ENCODE measurements at places on chromosomes 12 and 14.

DNA sequence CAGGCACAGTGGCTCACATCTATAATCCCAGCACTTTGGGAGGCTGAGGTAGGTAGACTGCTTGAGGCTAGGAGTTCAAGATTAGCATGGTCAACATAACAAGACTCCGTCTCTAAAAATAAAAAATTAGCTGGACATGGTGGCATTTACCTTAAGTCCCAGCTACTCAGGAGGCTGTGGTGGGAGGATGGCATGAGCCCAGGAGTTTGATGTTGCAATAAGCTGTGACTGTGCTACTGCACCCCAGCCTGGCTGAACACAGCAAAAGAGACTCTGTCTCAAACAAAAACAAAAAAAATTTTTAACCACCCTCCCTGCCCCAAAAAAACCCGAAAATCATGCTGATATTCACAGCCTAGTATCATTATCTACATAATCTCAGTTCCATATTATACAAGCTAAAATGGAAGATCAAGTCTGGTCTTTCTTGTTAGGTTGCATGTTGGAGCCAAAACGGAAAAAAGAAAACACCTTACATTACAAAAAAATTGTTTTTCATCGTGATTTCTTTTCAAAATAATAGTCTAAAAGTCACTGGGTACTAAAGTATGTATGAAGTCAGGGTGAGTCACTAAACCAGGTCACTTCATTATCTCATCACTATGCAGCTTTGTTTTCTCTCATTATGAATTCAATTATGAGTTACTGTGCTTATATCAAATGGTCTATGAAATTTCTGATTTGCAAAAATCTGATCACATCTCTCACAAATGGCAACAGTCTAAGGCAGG, 13.8 kb downstream of the GXYLT1 start:
- no peak for DNase-seq

- DNase-seq = peak; percentile 56
Measured at GRCh38 chr14:70822530-70823185, 13.3 kb upstream of the MAP3K9 start.

DNA sequence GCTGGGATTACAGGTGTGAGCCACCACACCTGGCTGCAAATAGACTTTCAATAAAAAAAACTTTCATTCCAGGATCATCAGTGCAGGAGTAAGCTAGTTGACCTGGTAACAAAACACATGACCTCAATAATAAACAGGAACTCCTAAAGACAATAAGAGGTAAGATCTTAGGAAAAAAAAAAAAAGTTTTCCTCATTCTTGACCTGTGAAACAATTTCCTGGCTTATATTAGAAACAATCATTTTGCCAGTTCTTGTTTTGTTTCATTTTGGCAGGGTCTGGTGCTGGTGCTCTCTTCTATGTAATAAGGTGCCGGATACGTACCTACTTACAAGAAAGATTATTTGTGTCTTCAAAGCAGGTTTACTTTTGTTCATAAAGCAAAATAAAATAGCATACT, 90.6 kb upstream of the AMN1 start:
- DNase-seq = no peak

- DNase-seq = no peak
Measured at GRCh38 chr12:65208125-65208524, 38.7 kb downstream of the LEMD3 start.

DNA sequence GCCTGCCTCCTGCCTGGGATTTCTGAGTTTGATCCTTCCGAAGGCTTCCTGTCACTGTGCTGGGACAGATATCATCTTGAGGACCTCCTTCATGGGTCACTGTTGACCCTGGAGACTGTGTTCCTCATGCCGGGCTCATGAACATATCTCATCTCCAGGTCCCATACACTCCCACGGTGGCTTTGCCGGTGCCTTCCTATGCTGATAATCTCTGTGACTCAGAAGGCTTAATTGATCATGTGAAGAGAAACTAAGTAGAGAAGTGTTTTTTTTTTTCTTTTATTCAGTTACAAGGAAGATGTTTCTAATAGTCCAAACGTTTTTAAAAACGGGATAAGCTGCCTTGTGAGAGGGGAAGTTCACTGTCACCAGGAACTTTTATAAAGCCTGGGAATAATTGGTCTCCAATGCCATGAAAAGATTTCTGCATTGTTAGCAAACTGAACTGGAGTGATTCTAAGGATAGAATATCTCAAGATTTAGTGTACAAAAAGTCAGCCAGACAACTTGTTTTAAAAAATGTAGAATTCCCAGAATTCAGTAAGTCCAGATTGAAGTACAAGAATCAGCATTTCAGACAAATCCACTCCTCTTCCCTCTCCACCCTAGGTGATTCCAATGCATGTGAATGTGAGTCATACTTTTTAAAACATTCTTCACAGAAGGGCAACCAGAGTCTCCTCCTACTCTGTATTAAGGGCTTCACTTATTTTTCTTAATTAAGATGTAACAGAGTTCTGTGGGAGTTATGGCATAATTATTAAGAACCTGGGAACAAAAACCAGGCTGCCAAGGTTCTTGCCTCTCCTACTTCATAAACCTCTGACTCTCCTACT, 139.8 kb upstream of the LGR5 start:
- no peak for DNase-seq

- no peak for DNase-seq
Measured at GRCh38 chr12:42744539-42745182, 155.1 kb upstream of the PRICKLE1 start.

DNA sequence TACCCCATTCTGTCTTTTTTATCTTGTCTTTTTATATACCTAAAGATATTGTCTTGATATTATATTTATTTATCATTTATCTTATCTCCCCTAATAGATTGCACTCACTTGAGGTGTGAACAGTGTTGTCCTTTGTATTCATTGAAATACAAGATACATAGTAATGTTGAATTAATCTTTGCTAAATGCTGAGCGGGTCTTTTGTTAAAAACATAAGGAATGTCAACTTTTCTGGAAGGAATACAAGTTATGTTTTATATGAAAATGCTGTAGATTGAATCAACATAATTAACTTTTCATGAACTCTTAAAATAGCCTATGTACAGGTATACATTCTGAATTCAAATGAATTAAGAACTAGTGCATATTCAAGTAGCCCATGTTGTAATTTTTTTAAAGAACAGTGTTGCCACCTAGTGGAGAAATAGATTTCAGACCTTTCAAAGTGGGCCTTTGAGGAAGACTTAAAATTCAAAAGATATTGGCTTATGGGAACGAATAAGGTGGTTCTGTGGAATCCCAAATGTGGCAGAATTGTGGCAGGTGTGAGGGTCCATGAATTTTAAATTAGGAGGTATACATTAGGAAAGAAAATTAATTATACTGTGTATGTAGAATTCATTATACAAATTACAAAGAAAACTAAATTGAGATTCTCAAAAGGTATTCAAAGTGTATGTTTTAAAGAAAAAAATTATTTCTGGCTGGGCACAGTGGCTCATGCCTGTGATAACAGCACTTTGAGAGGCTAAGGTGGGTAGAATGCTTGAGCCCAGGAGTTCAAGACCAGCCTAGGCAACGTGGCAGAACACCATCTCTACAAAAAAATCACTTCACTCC, 19.1 kb downstream of the BBOF1 start:
- DNase-seq = no peak

DNA sequence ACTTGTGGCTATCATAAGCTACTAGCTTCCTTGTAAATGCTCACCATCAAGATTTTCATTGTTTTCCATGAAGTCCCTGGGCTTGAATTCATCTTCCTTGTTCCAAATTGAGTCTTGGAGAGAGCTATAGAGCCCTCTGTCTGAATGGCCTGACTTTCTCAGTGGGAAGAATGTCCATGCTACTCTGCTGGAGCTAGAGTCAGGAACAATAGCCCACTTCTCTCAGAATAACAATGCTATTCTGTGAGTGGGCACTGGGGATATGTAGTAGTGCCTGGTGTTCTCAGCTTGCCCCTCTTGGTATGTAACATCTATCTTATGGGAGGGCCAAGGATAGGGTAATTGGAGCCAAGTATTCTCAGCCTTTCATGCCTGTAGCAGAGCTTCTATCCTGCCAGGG, 127.6 kb upstream of the TRHDE start:
- no peak for DNase-seq

- no peak for DNase-seq
Measured at GRCh38 chr12:104494793-104495158, 38.0 kb downstream of the CHST11 start.

GRCh38 chr12:101552277-101552676, 42.5 kb upstream of the MYBPC1 start:
- no peak for DNase-seq

DNA sequence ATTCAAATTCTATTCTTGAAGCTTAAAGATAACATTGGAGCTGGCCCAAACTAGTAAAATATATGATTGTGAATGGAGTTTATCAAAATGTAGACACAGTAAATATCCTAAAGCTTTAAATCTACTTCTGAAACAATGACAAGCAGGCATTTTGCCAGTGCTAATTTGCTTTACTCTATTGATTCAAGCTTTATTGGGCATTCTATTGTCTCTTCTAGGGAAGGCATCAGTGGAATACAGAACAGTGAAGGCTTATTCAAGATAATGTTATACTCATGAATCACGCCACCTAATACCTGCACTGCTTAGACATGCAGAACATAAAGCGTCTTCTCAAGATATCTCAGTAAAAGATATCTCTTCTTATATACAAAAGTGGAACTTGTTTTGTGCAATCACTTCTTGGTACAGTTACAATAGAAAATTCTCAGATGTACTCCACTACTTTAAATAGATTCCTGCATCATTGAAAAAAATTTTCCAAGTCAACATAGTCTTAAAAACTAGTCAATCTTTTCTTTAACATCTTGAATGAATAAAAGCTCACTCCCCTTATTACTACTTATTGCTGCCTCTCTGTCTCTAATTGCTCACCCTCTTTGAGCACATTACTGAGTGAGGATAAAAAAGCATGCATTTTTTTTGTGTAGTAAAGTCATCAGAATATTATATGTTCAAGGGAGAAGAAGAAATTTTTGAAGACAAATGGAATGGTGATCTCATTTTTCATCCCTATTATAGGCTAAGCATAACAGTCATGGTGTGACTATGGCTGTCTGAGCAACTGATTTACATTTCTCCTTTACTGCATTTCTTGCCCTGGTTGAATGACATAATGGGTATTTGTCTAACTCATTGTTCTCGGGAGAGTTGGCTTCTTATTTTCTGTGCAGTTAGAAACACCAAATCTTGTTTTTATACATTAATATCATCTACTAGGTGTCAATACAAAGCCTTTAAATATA, 98.0 kb upstream of the E2F7 start:
- DNase-seq = no peak

DNA sequence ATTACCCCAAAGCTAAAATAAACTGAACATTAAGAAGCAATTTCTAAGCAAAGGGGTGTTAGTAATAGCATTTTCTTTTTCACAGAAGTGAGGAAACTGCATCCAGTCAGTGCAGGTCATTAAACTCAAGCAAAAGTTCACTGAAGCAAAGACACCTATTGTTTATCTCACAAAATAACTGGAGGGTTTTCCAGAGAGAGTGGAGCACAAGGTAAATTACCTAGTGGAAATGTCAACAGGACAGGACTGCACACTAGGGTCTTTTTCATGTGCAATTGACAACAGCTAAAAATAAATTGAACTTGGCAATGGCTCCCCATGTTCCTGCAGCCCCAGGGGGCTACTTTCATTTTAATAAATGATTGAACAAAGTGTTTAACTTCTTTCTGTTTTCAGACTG, 742.0 kb downstream of the GALC start:
- no peak for DNase-seq

DNA sequence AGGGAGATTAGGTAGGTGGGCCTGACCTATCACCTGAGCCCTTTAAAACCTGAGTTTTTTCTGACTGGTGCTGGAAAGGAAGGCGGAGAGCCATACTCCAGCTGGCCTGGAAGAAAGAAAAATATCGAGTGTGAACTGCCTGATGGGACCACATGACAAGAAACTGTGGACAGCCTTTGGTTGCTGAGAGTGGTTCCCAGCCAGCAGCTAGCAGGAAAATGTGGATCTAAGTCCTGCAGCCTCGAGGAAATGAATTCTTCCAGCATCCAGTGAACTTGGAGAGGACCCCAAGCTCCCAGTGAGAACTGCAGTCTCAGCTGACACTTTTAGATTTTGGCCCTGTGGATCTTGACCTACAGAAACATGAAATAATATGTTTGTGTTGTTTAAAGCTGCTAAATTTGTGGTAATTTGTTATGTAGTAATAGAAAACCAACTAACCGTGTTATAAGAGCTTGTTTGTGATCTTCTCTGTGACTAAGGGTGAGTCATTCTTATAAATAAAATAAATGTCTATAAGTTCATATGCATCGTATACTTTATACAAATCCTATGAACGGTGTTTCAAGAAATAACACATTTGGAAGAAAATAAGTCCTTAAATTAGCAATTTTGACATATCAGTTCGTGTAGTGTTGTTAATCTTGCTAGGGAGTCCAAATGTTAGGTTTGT, 359.6 kb downstream of the BMP4 start:
- DNase-seq = no peak

DNA sequence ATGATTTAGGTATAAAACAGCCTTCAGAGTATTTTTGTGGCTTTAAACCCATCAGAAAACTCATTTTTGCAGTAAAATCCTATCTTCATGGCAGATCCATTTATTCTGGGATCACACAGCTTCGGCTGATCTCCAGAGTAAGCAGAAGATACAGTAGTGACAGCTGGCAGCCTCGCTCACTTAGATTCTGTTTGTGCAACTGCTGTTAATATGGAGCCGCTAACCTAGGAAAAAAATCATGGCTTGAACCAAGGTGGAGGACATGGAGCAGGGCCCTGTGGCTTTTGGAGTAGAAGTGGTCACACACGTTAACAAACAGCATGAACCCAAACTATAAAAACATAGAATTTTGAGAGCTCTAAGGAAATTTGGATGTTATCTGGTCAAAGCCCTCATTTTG, 137.2 kb upstream of the ARHGAP5 start:
- DNase-seq = no peak

DNA sequence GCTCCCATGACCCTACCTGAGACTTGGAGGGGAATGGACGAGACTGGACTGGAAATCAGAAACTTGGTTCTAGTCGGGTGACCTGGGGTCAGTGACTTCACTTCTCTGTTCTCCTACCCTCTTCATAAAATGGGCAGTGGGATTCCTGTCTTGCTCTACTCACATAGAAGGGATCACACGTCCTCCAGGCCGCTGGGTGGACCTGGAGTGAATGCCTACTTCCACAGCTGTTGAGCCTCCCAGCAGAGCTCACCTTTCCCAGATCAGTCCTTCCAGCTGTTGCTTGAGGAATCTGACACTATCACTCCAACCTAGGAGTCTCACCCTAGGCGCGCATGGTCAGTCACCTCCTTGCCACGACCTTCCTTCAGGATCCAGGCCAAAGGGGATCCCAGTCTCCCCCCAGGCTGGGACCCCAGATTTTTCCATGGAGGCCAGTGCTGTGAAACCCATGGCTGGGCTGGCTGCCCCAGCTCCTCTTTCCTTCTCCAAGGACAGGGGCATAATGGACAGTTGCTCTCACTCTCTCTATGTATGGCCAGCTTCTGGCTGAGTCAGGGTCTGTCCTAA, 637 bp downstream of the ACVRL1 start:
- no peak for DNase-seq

Measured in stimulated activated CD8-positive, alpha-beta memory T cell treated with anti-CD3 and anti-CD28 coated beads, Interleukin-4, amount 100 ng/mL, for 48 hours (primary cell).